Muscle of leg (tissue), 16 donors: ENCODE measurements at places on chromosomes 16 and 17. TPM values are rescaled to one million over a fixed set of nuclear protein-coding genes. Genes with fewer than 3 reads are reported as not detected.

DNA sequence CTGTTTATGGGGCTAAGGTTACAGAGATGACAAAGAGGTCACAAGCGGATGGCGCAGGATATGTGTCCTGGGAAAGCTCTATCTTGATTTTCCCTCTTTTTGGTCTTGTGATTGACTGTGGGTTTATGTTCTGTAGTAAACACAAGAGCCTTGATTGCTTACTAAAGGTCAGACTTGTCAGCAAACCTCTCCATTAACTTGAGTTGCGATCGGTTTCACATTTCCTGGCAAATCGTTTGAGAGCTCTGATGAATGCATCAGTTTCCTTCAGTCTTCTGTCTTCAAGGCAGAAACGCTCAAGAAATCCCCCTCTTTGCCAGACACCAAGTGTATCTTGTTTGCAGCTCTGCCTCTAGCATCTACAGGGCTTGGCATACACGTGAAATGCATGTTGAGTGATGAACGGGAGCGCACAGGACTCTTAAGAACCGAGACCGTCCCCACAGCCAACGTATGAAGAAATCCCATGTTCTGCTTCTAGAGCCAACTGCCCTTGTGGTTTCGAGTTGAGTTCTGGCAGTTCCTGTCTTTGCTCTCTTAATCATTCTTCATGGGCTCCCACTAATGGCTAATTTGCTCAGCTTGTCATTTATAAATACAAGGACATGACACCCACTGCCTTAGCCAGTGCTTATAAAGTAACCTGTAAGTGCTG lies 143.3 kb downstream of the PITPNC1 start:
- no peaks in the 10 kb centered on the region for H3K27me3 ChIP-seq
- no peak overlapping the region for H3K4me3 ChIP-seq
- no peak overlapping the region for H3K27ac ChIP-seq
- H3K4me1 ChIP-seq = peaks cover 6% of the 10 kb centered on the region

The FOXF1 gene
- total RNA-seq = not detected

DNA sequence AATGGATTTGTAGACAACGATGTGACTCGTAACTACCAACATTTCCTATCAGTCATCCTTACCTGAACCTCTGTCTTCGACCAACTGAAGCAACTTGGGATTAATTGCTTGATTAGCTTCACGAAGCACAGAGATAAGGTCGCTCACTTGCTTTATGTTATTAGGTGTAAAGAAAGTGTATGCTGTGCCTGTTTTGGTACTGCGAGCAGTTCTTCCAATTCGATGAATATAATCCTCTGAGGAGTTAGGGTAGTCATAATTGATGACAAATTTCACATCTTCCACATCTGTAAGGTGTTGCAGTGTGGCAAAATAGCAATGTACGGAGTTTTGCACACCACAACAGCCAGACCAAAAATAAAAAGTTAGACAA lies 3.6 kb upstream of the POLG2 start:
- peaks cover 20% of the 10 kb centered on the region for H3K4me1 ChIP-seq
- no peak overlapping the region for H3K4me3 ChIP-seq
- H3K27me3 ChIP-seq = peaks cover under 1% of the 10 kb centered on the region
- peaks cover 60% of the 10 kb centered on the region for H3K36me3 ChIP-seq
- H3K27ac ChIP-seq = no peak overlapping the region

- peak; percentile 77 for DNase-seq
- no peaks in the 10 kb centered on the region for H3K27me3 ChIP-seq
- peaks cover 6% of the 10 kb centered on the region for H3K36me3 ChIP-seq
- H3K4me3 ChIP-seq = no peak overlapping the region
Observed at GRCh38 chr17:39306509-39307212, 80.9 kb upstream of the STAC2 start.

The CCDC154 gene
- total RNA-seq = 2.1 TPM

- H3K4me3 ChIP-seq = no peak overlapping the region
- H3K27me3 ChIP-seq = peaks cover 12% of the 10 kb centered on the region
- H3K4me1 ChIP-seq = peaks cover 22% of the 10 kb centered on the region
- no peaks in the 10 kb centered on the region for H3K36me3 ChIP-seq
- no peak overlapping the region for H3K27ac ChIP-seq
Observed at GRCh38 chr16:84562174-84562815, 55.6 kb downstream of the COTL1 start.

GRCh38 chr17:81727324-81728031 lies 15.4 kb downstream of the SLC25A10 start:
- DNase-seq = no peak
- H3K4me1 ChIP-seq = peaks cover 6% of the 10 kb centered on the region
- H3K27ac ChIP-seq = no peak overlapping the region
- H3K27me3 ChIP-seq = peaks cover 10% of the 10 kb centered on the region
- no peak overlapping the region for H3K4me3 ChIP-seq

- DNase-seq = no peak
- no peak overlapping the region for H3K4me3 ChIP-seq
- H3K27me3 ChIP-seq = no peaks in the 10 kb centered on the region
- no peaks in the 10 kb centered on the region for H3K36me3 ChIP-seq
- peaks cover 42% of the 10 kb centered on the region for H3K4me1 ChIP-seq
Observed at GRCh38 chr17:18157354-18157985, 26.2 kb upstream of the ALKBH5 start.

DNA sequence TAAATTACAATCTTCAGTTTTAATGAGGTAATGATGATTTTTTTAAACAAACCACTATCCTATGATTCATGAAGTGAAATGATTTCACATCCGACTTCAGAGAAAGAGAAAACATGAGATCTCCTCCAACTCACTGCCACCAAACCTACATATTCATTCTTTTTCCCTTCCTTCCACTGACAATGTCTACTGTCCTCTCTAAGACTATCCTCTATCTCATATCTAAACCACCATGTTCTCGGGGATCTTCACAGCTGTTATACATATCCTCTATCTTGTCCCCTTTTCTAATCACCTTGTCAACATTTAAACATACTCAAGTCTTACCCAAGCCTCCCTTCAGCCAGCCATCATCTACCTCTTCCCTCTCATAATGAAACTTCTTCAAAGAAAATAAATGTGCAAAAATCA lies 53.5 kb downstream of the SMURF2 start:
- H3K4me1 ChIP-seq = no peaks in the 10 kb centered on the region
- H3K36me3 ChIP-seq = no peaks in the 10 kb centered on the region
- H3K27me3 ChIP-seq = no peaks in the 10 kb centered on the region
- no peak overlapping the region for H3K27ac ChIP-seq

- peaks cover 32% of the 10 kb centered on the region for H3K36me3 ChIP-seq
- no peaks in the 10 kb centered on the region for H3K27me3 ChIP-seq
- peaks cover 26% of the 10 kb centered on the region for H3K4me1 ChIP-seq
- no peak overlapping the region for H3K4me3 ChIP-seq
- H3K27ac ChIP-seq = no peak overlapping the region
Observed at GRCh38 chr17:2361010-2361760, 23.9 kb downstream of the SGSM2 start.

- no peaks in the 10 kb centered on the region for H3K36me3 ChIP-seq
- H3K4me3 ChIP-seq = no peak overlapping the region
- peak overlapping the region; percentile 85 for H3K27ac ChIP-seq
- peaks cover 4% of the 10 kb centered on the region for H3K4me1 ChIP-seq
- H3K27me3 ChIP-seq = no peaks in the 10 kb centered on the region
Observed at GRCh38 chr16:11452746-11453389, 107.6 kb downstream of the RMI2 start.

The CHST4 gene
- 0.04 TPM for total RNA-seq

DNA sequence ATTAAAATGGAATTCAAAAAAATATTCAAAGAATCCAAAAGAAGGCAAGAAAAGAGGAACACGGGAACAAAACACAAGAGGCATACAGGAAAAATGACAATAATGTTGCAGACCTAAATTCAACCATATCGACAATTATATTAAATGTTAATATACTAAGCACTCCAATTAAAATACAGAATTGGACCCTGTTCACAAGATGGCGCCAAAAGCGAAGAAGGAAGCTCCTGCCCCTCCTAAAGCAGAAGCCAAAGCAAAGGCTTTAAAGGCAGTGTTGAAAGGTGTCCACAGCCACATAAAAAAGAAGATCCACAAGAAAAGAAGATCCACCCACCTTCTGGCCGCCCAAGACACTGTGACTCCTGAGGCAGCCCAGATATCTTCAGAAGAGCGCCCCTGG lies 6.3 kb upstream of the XAF1 start:
- no peaks in the 10 kb centered on the region for H3K36me3 ChIP-seq
- no peak overlapping the region for H3K27ac ChIP-seq
- DNase-seq = no peak
- no peaks in the 10 kb centered on the region for H3K27me3 ChIP-seq
- H3K4me1 ChIP-seq = peaks cover 13% of the 10 kb centered on the region

The PKMYT1 gene
- total RNA-seq = 3.6 TPM

The CCL15 gene
- not detected for total RNA-seq

GRCh38 chr16:65336160-65336559 lies 214.3 kb upstream of the CDH11 start:
- no peak overlapping the region for H3K27ac ChIP-seq
- H3K36me3 ChIP-seq = no peaks in the 10 kb centered on the region
- no peak overlapping the region for H3K4me3 ChIP-seq
- no peaks in the 10 kb centered on the region for H3K4me1 ChIP-seq
- H3K27me3 ChIP-seq = no peaks in the 10 kb centered on the region

The AOC2 gene
- 0.66 TPM for total RNA-seq

DNA sequence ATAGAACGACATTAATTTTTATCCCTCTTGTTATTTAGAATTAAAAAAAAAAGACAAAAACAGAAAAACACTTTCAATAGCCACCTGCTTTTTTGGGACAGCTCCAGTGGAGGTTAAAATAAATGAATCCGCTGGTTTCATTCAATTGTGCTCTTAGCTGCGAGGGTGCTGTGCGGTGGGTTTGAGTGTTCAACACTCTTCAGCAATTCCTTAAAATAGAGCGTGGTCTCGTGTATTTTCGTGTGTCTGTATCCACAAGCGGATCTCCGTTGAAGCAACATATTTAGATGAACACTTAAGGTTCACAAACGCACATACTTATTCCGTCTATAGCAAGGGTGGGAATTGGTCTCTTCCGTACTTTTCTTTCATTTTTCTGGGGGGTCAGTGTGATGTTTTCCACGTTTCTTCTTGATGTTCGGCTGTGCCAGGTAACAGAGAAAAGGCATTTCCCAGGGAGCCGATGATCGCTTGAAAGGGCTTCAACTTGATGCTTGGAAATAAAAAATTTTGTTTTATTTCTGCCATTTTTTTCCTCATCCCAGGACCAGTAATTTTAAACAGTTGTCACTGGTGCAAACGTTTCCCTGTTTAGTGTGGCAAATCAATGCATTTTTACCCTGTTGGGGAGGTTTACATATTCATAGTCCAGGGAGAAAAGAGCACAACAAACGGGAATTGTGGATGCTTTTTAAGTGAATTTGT lies 297.9 kb downstream of the IRF8 start:
- H3K4me1 ChIP-seq = no peaks in the 10 kb centered on the region
- no peak overlapping the region for H3K27ac ChIP-seq
- no peak for DNase-seq
- H3K27me3 ChIP-seq = peaks cover 81% of the 10 kb centered on the region
- no peaks in the 10 kb centered on the region for H3K36me3 ChIP-seq

DNA sequence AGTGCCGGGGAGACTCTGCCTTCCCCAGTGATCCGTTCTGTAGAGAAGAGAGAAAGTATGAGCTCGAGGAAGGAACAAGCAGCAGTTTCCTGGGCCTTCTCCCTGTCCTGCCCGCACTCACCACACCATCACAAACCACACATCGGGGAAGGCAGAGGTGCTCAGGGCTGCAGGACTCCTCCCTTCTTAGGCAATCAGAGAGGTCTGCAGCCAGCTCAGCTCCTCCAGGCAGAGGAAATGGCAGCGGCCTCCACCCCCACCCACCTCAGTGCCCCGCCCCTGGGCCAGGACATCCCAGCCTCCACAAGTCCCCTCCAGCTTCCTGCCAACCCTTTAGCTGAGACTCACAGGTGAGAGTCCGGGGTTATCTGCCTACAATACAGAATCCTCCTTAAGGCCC lies 2.0 kb downstream of the ZNF319 start:
- H3K27me3 ChIP-seq = no peaks in the 10 kb centered on the region
- peaks cover 27% of the 10 kb centered on the region for H3K4me1 ChIP-seq
- H3K36me3 ChIP-seq = peaks cover 50% of the 10 kb centered on the region
- DNase-seq = no peak
- H3K4me3 ChIP-seq = no peak overlapping the region
- no peak overlapping the region for H3K27ac ChIP-seq

The TP53TG3B gene
- total RNA-seq = not detected

The RNU2-1 gene
- not detected for total RNA-seq

DNA sequence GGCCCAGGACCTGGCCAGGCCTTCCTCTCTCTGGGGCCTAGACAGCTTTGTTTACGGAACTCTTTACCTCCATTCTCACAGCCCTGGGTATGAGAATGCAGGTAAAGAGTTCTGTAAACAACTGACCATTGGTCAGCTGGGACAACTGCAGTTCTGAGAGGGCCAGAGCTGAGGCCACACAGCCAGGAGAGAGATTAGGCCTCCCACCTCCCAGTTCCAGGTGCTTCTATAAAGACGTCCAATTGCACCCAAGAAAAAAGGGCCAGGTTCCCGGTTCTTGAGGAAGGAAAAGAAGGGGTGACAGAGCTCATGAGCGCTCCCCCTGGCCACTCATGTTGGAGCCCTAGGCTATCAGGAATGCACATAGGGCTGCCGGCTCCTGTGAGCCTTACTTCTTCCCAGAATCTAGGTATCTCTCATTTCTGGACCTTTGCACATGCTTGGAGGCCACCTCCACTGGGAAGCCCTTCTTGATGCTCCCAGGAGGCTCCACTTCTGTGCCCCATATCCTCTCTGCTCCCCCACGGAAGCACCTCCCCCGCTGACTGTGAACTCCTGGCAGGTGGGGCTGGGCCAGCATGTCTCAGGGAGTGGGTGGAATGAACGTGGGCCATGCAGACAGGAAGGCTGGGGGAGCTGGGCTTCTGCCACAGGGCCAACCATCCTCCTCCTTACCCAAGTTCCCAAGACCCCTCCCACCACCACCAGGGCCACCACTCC lies 13.1 kb downstream of the CNGB1 start:
- DNase-seq = no peak
- no peak overlapping the region for H3K27ac ChIP-seq
- H3K27me3 ChIP-seq = no peaks in the 10 kb centered on the region

DNA sequence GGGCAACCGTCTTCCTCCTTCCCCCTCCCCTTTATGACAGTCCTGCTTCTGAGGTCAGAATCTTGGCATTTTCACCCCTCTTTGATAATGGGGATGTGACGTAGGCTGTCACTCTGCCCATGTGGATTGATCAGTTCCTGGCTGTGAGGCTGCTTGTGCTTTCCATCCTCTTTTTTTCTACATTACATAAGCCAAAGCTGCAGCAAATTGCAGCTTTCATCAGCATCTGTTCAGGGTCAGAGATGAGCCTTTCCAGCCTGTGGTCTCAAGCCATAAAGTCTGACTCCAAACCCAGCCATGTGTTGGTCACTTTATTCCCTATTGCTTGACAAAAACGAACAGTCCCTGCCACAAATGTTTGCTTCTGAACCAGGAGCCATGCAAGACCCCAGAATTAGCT lies 535.1 kb downstream of the CDH11 start:
- H3K4me1 ChIP-seq = no peaks in the 10 kb centered on the region
- H3K36me3 ChIP-seq = no peaks in the 10 kb centered on the region
- H3K27me3 ChIP-seq = no peaks in the 10 kb centered on the region
- peak; percentile 44 for DNase-seq

The CD300H gene
- not detected for total RNA-seq
